CD4-positive, alpha-beta T cell (primary cell): ENCODE measurements at places on chromosomes 12 and 14.

- no peak for DNase-seq
Observed at GRCh38 chr14:55054098-55054497, 2.7 kb downstream of the MAPK1IP1L start.

- DNase-seq: no peak
Observed at GRCh38 chr12:19014240-19014639, 115.3 kb upstream of the PLEKHA5 start.

DNA sequence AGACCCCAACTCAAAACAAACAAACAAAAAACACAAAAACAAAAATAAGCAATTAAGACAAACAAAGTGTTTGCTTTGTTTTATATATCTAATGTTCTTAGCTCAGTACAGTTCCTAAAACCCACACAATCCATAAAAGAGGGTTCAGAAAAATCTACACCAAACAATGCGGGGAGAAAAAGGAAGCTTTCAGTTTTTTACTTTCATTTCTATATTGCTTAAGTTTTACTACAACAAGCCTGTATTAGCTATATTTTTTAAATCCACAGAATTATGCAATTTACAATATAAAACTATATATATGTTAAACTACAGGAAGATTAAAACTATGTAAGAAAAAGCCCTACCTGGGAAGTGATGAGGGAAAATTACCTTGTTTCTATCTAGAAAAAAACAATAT lies 41.4 kb downstream of the CLIP1 start:
- no peak for DNase-seq

DNA sequence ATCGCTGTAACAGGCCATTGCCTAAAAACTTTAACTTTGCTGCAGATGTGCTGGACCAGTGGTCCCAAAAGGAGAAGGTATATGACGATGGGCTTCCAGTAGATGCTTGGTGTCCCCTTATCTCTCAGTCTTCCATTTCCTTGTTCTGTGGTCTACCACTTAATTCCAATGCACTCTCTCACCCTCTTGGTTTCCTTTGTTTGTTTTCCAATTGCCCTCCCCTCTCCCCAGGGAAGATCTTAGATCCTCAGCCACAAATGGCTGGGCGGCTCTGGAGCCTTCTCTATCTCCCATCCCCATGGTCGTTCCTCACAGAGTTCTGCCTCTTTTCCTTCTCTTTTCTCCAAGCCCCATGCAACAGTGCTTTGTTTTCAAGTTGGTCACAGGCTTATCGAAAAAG lies 584 bp downstream of the ACSM4 start:
- DNase-seq: no peak

GRCh38 chr12:72264548-72265175 lies 7.5 kb upstream of the TRHDE start:
- no peak for DNase-seq

DNA sequence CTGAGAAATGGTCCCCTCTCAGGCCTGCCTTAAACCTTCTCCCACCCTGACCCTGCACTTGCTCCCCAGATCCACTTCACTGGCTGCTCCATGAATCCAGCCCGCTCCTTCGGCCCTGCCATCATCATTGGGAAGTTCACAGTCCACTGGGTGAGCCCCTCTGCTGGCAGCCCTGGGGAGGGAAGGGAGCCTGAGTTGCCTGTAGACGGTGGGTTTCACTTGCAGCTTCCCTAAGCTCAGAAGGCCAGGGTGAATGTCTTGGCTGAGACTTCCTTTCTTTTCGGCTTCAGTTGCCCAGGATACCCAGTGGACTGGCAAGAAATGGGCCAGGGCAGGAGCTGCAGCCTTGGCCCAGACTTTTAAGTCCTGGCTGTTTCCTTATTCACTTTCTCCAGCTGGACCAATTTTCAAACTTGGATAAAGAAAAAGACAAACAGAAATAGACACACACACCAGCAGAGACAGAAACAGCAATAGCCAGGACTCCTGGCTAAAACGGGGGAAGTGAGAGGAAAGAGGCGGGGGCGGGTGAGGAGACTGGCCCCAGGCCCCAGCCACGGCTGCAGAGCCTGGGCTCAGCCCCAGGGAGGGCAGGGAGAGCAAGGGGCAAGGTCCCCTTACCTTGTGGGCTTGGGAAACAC lies 2.0 kb downstream of the AQP6 start:
- DNase-seq: no peak

GRCh38 chr12:40039598-40039997 lies 66.3 kb downstream of the SLC2A13 start:
- no peak for DNase-seq

GRCh38 chr14:82655770-82656169 lies 1122.1 kb upstream of the SEL1L start:
- DNase-seq: no peak

- DNase-seq: no peak
Observed at GRCh38 chr14:104360501-104360900, 219.1 kb upstream of the C14orf180 start.

- DNase-seq: no peak
Observed at GRCh38 chr12:11812241-11812585, 162.7 kb downstream of the ETV6 start.
